NCI-H345 (cell line): ENCODE measurements at places on chromosomes 13 and 19.

GRCh38 chr13:80572923-80573316, 232.0 kb upstream of the SPRY2 start:
- no peak for DNase-seq

- no peak for DNase-seq
Measured at GRCh38 chr13:76745261-76746200, 140.7 kb downstream of the KCTD12 start.

DNA sequence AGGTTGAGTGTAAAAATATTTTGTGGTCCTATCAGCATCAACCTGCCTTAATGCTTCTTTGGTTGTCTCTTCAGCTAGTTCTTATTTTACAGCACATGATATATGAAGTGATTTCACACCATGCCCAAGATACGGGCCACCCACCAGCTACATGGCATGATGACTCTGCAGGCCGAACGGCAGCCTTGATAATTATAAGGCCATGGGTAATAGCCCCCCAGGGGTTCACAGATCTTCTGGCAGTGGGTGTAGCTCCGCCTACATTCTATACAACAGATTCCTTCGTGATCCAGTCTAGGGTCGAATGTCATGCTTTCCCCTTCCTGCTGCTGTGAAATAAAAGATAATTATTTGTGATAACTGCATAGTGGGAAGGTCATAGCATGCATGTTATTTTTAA, 36.1 kb downstream of the CNMD start:
- no peak for DNase-seq

DNA sequence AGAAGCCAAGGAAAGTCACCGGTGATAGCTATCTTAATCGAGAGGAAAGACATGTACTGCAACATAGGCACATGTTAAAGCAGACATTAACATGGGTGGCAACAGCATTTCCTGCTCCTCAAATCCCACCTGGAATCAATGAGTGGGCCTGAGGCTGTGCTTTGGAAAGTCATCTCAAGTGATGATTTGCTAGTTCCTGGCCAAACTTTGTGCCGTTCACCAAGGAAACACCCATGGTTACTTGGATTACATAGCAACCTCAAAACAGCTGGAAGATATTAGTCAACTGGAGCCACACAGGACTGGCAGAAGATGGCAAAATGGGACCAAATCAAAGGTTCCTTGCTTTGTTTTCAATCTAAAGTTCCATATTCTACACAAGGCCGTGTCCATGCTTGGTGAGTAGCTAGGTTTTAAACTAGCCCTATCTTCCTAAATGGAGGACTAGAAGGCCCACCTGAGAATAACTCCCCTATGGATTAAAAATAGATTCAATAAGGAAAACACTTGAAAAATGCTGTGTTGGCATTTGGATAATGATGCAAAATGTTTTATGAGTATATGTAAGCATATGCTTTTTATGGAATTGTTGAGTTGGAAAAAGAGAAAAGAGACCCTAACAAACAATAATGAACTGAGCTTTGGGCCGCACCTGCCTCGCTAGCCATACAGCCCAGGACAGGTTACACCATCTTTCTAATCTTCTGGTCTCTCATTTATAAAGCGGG, 144.5 kb downstream of the RGCC start:
- DNase-seq, result no peak

DNA sequence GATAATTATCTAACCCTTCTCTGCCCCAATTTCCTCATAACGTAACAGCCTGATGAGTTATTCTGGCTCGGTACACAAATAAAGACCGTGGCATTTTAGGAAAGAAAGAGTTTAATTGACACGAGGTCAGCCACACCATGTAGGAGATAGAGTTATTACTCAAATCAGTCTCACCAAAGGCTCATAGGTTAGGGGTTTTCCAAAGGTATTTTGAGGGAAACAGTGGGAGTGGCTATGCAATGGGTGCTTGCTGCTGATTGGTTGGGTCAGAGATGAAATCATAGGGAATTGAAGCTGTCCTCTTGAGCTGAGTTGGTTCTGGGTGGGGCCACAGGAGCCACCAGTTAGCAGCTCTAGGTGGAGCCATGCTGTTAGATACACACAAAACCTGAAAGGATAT, 137.5 kb downstream of the FREM2 start:
- no peak for DNase-seq

- no peak for DNase-seq
Measured at GRCh38 chr13:36795463-36795862, 23.6 kb upstream of the RFXAP start.

DNA sequence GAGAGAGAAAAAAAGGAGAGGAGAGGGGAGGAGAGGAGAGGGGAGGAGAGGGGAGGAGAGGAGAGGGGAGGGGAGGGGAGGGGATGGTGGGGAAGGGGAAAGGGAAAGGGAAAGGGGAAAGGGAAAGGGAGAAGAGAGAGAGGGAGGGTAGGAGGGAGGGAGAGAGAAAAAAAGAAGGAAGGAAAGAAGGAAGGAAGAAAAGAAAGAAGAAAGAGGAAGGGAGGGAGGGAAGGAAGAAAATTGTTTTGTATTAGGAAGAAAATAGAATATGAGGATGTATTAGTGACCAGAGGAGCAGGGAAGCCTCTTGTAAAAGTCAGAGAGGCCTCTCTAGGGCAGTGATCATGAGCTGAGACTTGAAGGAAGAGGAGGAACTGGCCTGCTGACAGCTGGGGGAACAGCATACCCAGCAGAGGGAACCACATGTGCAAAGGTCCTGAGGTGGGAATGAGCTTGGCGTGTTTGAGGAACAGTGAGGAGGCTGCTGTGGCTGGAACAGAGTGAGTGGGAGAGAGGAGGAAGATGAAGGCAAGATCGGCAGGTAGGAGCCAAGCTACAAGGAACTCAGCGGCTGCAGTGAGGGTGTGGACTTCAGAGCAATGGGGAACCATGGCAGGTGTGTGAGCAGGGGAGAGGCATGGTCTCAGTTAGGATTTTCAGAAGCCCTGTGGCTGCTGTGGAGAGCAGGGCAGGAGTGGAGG, 9.6 kb upstream of the KCNN1 start:
- no peak for DNase-seq

DNA sequence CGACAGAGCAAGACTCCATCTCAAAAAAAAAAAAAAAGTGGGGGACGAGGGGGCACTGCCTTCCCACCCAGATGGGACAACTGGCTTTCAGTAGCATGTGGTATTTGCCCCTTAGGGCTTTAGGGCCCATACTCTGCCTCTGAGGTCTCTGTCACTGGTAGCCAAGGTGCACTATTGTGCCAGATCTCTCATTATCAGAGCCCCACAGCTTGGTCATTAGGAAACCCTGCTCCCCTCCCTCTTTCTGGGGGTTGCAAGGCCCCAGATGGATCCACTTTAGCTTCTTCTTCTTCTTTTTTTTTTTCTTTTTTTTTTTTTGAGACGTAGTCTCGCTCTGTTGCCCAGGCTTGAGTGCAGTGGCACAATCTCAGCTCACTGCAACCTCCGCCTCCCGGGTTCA, 11.2 kb upstream of the ZNF358 start:
- DNase-seq, result no peak

DNA sequence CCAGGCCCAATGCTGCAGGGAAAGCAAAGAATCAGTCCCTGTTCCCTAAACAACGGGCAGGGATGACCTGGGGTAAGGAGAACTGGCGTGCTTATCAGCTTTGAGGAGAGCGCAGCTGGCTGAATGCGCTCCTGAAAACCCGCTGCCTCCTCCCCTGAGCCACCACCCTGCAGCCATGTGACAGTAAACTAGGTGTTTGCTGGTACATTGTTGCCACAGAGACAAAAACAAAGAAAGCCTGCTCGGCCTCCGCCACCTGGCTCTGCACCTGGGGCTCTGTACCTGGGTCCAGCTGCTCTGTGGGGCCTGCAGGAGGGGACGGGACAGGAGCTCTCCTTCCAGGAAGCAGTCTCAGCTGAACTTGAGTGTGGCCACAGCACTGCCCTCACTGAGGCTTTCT, 21.8 kb downstream of the MCF2L start:
- peak; percentile 95 for DNase-seq

DNA sequence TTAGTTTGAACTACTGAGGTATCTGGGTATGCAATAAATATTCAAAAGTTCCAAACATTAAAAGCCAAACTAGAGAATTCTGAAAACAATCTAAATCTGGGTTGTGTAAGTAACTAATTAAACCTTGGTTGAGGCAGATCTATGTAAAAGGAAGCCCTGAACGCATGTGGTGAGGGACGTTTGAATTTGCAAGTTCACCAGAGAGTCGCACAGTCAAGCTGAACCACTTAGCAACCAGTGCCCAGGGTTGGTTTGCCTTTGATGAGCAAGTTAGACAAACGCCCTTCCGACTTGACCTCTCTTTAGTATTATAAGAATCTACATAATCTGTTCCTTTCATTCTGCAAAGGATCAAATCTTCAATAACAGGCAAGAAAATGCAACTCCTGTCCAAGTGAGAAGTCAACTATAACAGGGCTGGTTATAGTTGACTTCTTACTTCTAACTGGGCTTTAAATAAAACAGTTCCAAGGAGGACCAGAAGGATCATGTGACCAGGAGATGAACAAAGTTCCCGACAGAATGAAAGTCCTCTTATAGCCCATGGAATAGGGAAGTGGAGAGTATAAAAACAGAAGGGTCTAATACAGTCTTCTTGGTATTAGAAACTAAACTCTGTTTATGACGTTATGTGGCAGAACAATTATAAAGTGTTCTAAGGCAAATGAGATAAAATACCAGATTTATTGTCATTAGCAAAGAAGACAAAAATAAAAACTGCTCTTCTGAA, 40.6 kb downstream of the PHF11 start:
- DNase-seq, result no peak

DNA sequence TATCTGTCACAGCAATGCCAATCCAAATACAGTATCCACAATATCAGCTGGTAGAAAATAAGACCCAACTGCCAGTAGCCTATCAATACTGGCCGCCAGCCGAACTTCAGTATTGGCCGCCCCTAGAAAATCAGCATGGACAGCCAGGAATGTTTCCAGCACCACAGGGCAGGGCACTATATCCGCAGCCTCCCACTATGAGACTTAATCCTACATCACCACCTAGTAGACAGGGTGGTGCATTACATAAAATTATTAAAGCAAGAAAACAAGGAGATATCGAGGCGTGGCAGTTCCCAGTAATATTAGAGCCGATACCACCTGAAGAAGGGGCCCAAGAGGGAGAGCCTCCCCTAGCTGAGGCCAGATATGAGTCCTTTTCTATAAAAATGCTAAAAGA, 111.3 kb downstream of the ZNF486 start:
- DNase-seq, result no peak

DNA sequence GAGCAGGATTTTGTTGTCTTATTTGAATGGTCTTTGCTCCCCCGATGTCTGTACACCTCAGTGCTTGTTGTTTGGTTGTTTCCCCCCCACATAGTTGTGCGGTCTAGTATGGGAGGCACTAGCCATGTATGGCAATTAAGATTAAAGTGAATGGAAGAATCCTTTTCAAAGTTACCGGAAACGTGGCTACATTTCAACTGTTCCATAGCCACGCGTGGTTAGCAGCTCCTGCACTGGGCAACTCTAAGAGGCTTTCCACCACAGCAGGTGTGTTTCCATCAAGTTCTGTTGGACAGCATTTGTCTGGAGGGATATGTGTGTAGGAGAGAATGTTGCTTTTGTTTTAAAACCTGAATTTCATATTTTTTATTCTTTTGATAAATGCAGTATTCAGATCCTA, 247.3 kb downstream of the GGACT start:
- DNase-seq, result no peak

DNA sequence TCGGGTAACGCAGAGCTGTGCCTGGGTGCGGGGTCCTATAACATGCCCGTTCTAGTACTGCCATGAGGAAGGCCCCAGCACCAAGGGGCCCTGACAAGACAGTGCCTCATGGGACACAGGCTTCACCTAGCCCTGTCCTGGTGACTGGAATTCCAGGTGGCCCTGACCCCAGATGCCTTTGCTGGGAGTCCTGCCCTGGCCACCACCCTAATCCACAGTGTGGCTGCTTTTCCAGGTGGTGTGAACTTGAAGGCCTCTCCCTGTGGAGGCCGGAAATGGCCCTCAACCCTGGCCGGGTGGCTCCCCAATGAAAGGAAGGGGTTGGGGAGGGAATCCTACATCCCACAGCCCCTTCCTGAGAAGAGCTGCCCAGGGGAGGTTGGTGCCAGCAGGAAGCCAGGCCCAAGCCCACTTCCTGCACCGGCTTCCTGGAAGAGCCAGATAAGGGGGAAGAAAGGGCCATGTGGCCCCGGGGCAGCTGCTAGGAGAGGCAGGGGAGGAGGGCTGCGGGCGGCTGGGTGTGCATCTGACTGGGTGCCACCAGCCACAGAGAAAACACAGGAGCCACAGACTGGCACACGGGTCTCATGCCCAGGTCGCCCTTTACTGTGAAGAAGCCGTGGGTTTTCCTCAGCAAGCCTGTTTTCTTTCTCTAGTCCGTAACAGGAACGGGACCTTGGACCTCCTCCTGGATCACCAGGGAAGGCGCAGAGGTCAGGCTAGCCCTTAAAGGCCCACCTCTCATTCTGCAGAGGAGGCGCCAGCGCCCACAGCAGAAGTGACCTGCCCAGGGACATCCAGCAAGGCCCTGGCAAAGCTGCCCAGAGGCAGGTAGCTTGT, 4.7 kb downstream of the LSM4 start:
- no peak for DNase-seq

GRCh38 chr13:21434588-21434987, 24.5 kb downstream of the ZDHHC20 start:
- DNase-seq, result no peak

DNA sequence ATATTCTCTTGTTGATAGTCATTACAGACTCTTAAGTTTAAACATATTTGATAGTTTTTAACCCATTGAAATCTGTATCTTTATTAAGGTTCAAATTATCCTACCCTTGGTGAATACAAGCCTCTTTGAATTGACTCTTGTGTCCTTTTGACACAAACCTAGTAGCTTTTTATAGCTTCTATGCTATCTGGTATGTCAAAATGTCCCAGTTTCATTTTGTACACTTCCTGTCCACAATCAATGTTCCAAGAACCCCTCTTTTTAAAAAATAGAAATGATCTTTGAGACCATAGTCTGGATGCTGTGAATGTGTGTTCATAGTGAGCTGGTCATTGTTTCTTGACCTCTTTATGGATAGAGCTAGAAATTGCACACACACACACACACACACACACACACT, 39.2 kb upstream of the FGF14 start:
- no peak for DNase-seq

DNA sequence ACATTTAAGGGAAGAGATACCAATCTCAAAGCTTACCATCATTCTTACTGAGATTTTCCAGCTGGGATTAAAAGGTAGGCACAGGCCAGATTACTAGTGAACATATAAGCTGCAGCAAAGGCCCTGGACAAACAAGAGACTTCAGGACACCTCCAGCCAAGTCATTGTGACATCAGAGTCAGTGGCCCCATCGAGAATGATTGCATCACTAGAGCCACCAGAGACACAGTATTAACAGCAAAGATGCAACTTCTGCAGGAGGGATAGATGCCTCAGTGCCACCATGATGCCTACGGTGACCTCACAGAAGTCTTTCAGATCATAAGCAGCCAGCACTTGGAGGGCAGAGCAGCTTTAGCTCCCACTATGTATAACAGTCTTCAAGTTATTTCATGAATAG, 8.6 kb downstream of the RUBCNL start:
- no peak for DNase-seq

DNA sequence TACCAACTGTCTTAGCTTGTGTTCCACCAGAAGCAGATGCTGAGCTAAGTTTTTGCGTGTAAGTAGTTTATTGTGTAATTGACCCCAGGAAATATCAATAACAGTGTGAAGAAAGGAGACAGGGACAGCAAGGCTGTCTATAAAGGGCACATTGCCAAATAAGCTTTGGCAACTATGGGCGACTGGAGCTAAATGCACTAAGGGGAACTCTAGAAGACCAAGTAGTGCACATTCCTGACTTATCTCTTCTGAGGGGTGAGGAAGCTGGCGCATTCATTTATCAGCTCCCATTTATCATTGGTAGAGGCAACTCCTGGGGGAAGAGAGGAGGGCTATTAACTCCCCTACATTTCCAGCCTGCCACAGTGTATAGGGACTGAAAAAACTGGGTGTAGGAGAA, 135.0 kb downstream of the DLEU7 start:
- no peak for DNase-seq
